ENCODE measurements at places on chromosomes 13 and 19.

- no peak for DNase-seq
Observed at GRCh38 chr19:55690769-55691545, 15.9 kb downstream of the EPN1 start.

DNA sequence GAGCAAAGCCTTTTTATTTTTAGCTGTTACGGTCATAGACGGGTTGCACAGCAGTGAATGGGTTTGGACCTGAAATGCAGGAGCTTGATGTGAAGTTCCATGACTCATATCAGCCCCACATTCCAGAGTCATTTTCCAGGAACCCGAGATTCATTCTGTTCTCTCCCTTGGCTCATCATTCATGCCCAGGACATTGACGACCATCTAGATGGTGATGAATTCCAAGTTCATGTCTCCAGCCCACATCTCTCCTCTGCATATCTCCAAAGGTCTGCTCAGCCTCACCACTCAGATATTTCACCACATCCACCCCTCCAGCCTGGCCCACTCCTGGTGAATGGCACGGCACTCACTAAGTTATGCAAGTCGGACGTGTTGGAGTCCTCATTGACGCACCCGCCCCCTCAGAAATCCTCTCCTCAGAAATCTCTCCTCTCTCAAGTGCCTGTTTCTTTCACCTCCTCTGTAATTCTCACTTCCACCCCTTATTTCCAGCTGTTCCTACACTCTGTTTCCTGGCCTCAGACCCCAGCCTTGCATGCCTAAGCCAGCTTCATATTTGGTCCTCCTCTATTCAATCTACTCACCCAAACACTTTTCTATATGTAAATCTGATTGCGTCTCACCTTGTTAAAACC, 83.1 kb downstream of the ALOX5AP start:
- DNase-seq: no peak

DNA sequence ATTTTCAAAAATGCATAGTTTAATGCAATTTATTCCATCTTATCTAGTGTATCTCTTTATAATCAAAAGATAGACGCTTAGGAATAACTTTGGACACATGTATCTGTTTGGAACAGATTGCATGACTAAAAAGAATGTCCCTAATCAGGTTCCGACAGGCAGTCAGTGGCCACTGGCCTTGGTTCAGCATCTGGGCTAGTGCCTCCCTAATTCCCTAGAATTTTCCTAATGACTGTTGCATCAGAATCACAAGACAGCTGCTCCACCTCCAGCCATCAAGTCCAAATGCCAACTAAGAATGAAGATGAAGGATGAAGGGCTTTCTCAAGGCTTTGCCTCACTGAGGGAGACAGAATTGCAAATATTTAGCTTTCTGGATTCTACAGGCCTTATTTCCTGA, 173.8 kb downstream of the EFNB2 start:
- DNase-seq: no peak

DNA sequence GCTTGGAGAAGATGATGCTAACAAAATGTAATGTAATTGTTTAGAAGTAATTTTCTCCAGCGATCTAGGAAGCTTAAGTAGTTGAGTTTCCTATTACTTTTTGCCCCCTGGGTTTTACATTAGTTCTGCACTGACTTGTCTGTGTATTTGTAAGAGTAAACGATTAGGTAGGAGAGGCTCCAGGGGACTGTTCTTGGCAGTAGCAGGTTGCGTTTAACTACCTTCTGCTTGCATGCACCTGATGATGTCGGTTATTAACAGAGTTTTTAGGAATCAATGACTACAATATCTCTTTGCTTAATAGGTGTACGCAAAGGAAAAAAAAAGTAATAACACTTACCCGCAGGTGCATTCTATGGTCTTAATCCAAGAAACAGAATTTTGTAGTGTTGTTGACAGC, 18.3 kb upstream of the UGGT2 start:
- no peak for DNase-seq

- no peak for DNase-seq
Observed at GRCh38 chr13:24748061-24748400, 15.9 kb upstream of the RNF17 start.

DNA sequence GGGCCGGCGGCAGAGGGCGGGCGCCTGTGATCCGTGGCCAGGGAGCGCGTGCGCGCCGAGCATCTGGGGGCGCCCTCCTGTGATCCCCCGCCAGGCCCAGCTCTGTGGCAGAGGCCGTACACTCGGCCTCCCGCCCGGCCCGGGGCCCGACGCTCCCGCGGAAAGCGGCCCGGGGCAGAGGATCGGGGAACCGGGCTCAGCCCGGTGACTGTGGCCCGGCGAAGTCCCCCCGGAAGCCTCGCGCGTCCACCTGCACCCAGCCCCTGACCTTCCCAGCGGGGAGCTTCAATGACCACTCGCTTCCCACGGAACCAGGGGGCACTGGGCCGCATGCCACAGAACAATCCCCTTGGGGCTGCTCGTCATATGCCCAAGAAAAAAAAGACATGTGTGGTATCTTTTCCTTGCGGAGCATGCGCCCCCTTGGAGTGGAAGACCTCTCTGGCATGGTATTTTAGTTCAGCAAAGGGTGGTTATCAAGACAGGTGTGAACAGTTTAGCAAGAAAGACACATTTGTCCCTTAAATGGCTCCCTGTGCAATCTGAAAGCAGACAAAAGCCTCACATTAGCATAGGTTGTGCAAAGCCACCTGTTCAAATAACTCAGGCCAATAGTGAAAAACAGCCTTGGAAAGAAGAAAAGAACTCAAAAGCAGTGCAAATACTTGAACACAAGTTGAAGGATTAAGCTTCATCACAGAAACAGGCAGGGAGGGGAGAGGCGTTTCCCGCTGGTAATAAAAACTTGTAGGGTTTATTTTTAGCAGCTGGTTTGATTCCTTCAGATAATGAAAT, 290.9 kb upstream of the SOX21 start:
- no peak for DNase-seq

GRCh38 chr19:10289167-10289835, 451 bp upstream of the ICAM5 start:
- no peak for DNase-seq

GRCh38 chr19:43872547-43873336, 45.6 kb downstream of the ZNF283 start:
- no peak for DNase-seq

DNA sequence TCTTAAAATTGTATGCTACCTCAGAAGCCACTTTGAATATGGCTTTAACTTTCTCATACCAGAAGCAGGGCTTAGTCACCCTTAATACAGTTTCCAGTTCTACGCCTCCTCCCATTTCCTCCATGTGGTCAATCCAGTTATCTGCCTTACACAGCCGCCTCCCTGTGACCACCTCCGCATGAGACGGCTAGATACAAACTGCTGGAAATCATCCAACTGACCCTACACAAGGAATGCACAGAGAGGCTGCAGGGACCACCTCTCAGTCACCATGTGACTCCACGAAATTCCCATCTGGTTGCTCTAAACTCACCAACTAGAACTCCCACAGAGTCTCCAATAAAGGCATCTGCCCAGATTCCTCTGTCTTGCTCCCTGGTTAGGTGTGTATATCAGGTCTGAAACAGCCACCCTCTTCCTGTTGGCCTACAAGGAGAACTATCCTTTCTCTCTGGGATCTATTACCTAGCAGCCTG, 6.8 kb downstream of the ZNF564 start:
- DNase-seq: no peak

DNA sequence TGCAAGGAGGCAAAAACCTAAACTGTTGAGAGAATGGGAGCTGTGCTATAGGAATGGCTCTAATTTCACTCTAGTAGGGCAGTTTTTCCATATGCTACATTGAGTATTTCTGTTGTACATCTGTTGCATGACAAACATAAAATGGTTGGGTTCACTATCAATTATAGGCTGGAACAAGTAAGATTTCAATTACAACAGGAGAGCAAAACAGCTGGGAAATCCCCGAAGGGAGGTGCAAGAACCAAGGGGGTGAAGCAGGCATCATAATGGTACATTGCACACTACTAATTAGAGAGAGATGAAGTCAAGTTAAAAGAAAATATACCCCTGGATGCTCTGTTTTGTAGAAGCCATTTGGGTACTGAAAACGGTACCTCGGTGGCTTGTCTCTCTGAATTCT, 389.5 kb downstream of the PCDH9 start:
- no peak for DNase-seq

DNA sequence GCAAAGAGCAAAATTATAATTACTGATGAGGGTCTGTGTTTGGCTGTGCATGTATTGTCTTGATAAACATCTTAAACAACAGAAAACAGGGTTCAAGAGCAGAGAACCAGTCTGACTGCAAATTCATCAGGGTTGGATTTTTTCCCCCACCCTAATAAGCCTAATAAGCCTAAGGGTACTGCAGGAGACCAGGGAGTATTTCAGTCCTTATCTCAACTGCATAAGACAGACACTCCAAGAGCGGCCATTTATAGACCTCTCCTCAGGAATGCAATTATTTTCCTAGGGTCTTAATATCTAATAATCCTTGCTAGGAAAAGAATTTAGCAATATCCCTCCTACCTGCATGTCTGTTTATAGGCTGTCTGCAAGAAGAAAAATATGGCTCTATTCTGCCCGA, 2011.5 kb upstream of the PCDH20 start:
- DNase-seq: no peak

DNA sequence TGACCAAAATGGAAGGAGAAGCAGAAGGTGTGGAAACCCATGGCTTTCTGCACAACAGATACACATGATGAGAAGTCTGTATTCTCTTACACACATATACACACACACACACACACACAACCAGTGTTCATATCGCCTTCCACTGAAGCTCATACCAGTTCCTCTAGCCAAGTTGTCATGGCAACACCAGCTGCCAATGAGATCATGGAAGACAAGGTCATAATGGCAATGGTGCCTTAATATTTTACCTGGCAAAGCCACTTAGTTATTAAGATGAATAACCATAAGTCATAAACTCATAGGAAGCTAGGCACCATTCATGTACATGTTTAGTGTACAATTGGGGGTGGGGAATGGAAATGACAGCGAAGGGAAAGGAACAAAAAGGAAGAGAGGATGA, 2.6 kb upstream of the DHRS12 start:
- no peak for DNase-seq

DNA sequence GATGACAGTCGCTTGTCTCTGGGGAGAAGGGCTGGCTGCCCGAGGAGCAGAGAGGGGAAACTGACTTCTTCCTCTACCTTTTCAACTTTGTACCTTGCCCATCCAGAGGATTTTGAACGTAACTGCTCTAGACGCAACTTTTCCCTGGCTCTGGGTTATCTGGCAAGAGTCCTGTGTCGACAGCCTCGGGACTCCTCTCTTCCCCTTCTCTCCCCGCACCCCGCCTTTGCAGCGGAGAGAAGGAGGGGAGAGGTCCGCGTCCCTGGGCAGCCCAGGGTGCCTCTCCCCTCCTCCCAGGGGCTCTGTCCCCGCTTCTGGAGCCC, 574 bp downstream of the SH3GL1 start:
- DNase-seq: no peak

DNA sequence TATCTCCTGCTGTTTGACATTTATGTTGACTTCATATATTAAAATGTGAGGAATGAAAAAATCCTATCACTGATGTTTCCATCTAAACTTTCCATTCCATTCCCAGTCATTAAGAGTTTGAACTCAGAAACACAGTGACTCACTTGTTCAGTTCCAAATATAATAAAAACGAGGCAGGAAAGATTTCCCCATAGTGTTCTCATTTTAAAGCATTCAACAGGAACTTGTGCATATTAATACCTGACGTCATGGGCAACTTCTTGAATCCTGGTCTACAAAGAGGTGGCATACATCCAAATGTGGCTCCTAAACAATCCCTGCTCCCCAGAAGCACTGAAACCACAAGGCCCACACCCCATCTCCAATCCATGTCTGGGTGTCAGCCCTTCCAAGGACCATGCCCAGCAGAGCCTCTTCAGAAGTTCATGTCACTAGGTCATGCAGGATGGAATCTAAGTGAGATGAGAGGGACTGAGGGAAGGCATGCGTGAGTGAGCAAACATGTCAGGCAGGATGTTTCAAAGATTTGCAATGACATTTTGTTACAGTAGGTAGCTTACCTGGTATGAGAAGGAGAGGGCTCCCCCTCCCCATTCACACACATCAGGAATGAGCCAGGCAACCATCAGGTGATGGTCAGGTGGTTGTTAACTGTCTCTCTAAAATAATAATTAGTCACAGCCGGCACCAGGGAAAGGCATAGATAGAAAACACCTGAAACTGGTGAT, 9.4 kb upstream of the ERVV-2 start:
- DNase-seq: no peak

- DNase-seq: no peak
Observed at GRCh38 chr13:25731037-25731436, 320.8 kb downstream of the SHISA2 start.

GRCh38 chr13:56352901-56353300, 787.8 kb upstream of the PRR20A start:
- no peak for DNase-seq

DNA sequence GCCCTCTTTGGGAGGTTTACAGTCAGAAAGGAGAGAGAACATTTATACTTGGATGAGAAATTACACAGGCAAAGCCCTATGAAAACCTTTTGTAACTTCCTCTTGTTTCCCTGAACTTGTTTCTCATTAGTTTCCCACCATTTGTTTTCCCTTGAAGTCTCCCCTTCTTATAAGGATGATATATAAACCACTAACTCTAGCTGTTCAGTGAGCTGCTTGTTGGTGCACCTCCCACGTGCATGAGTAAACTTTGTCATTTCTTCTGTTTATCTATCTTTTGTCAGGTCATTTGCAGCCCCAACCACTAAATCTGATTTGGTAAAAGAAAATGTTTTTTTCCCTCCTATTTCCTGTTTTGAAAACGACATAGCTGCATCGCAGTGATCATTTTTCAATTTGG, 919.9 kb downstream of the SLITRK1 start:
- no peak for DNase-seq

DNA sequence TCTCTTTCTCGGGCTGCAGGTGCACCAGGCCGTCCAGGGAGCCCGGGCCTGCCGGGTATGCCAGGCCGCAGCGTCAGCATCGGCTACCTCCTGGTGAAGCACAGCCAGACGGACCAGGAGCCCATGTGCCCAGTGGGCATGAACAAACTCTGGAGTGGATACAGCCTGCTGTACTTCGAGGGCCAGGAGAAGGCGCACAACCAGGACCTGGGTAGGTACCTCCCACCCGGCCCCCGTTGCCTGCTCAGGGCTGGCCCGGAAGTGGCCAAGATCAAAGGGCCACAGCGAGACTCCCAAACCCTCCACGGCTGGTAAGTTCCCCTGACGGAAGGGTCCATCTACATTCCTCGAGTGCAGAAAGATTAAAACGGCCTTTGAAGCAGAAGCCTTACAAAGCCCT, 55.1 kb downstream of the RAB20 start:
- DNase-seq: no peak

GRCh38 chr13:112972867-112973576, 4.0 kb downstream of the MCF2L start:
- no peak for DNase-seq

DNA sequence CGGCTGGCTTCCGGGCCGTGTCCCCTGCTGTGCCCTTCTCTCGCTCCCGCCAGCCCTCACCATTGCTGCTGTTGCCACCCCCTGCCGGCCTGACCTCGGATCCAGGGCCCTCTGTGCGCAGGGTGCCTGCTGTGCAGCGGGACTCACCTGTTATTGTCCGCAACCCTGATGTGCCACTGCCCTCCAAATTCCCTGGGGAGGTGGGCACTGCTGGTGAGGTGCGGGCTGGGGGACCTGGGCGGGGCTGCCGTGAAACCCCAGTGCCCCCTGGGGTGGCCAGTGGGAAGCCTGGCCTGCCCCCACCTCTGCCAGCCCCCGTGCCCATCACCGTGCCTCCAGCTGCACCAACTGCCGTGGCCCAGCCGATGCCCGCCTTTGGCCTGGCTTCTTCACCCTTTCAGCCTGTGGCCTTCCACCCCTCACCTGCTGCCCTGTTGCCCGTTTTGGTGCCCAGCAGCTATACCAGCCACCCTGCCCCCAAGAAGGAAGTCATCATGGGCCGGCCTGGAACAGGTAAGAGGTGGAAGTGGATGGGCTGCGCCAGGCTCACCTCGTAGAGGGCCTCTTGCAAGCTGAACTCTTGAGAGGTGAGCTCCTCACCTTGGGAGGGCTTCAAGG, 5.1 kb downstream of the CIC start:
- no peak for DNase-seq

All from stimulated activated CD8-positive, alpha-beta memory T cell treated with anti-CD3 and anti-CD28 coated beads, Interleukin-2, amount 100 ng/mL, for 1 hour (primary cell).